AG04450 (cell line): ENCODE measurements at places on chromosomes 7 and 10.

DNA sequence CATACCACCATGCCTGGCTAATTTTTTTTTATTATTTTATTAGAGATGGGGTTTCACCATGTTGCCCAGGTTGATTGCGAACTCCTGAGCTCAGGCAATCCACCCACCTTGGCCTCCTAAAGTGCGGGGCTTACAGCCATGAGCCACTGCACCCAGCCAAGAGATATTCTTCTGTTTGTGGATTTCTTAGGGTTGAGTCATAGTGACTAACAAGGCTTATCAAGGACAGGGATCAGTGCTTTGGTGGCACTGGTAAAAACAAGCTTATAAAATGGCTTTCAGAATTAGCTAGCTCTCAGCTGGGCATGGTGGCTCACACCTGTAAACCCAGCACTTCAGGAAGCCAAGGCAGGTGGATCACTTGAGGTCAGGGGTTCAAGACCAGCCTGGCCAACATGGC lies 122.4 kb downstream of the ZNF248 start:
- no peak for DNase-seq

DNA sequence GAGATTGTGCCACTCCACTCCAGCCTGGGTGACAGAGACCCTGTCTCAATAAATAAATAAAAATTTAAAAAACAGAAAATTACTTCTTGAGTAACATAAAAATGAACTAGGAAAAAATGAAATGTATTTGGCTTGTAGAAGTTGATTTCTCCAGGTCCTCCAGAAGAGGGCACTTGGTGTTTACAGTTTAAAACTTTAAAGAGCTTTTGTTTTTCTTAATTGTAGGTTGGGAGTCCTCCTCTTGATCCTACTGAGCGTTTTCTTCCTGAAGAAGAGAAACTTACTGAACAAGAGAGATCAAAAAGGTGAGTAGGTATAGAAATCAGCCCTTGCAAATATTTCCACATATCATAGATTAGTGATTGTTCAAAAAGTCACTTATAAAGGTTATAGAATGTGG lies 16.2 kb downstream of the KIFBP start:
- peak; percentile 24 for DNase-seq

GRCh38 chr10:24299578-24300260 lies 90.8 kb downstream of the KIAA1217 start:
- DNase-seq = peak; percentile 30

GRCh38 chr7:15838265-15838664 lies 151.8 kb upstream of the MEOX2 start:
- no peak for DNase-seq

- no peak for DNase-seq
These were observed 41.8 kb upstream of the ELN start for GRCh38 chr7:73986158-73986631.

DNA sequence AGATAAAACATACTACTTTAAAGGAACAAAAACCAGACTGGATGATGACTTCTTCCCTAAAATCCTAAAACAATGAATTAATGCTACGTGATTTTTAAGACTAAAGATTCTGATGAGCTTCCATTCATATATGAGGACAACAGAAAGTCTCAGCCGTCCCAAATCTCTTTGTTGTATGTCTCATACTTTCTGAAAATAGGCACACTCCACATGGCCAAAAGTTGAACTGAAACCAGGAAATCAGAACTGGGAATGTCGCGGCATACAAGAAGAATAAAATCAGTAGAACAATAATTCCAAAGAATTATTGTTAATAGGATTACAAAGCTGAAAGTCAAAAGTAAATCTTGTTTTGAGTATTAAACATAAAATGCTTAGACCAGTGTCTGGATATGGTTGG lies 195.4 kb upstream of the GHITM start:
- no peak for DNase-seq

GRCh38 chr7:68504716-68505115 lies 1093.6 kb upstream of the AUTS2 start:
- no peak for DNase-seq

DNA sequence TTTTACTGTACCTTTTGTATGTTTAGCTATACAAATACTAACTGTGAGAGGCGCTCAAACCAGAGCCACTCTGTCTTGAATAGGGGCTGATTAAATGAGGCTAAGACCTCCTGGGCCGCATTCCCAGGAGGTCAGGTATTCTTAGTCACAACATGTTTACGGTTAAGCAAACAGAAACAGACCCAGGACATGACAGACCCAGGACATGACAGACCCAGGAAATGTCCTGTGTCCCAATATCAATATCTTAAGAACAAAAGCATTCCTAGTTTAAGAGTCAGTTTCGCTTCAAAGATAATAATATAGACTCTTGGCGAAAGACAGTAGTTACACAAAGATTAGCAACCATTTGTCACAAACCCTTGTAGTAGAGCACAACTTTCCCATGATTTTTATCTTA lies 304.5 kb downstream of the CCSER2 start:
- no peak for DNase-seq

GRCh38 chr10:10193848-10194247 lies 823.8 kb upstream of the CELF2 start:
- DNase-seq = no peak

- no peak for DNase-seq
These were observed 25.2 kb downstream of the ASZ1 start for GRCh38 chr7:117402109-117402508.

GRCh38 chr10:76874176-76874575 lies 763.4 kb downstream of the KCNMA1 start:
- no peak for DNase-seq

DNA sequence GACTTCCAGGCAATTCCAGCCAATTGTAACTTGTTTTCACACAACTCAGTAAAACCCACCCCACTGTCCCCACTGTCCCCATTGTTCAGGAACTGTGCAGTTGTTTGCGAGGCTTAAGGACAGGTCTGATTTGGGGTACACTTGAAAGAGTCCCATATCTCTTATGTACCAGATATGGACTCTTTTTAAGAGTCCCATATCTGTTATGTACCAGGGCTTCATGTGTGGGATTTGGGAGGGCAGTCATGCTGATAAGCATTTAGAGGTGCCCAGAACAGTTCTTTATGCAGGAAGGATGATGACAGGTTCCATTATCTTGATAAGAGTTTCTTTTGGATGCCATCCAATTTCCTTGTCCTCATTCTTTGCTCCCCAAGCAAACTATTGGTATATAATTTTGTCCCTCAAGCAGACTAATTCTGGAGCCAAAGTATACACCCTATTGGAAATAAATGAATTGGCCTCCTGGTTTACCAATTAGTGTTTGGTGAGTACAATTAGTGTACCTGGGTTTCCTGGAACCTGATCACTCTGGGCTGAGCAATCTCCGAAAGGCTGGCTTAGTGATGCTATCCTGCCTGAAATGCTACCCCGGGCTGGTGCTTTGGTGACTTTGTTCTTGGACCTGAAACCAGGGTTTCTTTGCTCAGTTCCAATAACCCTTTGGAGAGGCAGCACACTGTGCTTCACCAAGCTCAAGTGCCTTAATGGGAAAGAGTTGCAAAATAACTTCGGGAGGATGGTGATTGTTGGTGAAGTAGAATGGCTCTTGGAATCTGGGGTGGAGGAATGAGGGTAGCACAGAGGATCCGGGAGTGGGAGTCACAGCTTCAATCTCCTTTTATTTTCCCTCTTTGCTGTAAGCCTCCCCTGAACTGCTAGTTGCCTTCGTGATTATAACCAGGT lies 6.2 kb upstream of the DMBT1 start:
- no peak for DNase-seq

DNA sequence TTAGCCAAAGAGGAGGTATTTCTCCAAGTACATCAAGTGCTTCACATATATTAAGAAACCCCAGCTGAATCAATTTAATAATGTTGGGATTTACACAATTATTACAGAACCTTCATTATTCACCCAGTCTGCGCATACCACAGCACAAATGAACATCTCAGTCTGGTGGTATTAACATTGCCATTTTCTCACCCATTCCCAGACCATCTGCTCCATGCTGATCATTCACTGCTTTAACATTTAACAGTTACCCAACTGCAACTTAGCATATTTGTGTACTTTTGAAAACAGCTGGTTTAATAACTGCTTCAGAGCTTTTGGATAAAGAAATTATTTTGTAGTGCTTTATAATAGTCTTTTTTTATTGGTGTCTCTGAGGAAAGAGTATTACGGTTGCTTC lies 1072.1 kb downstream of the NXPH1 start:
- no peak for DNase-seq

DNA sequence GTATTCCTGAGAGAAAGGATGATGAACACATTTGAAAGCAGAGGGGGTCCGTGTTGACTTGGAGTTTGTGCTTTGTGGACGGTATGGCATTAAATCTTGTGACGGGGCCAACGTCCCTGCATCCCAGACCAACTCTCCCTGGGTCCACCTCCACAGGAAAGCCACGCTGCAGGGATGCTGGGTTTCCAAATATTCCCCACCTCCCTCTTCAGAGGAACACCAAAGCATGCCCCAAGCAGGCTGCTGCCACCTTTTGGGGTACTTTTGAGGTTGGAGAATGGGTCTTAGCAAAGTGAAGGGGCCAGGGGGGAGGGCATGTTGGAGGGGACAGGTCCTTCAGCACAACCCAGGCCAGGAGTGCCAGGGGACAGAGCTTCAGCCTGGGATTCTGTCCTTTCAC lies 504.4 kb downstream of the TCERG1L start:
- DNase-seq = no peak

DNA sequence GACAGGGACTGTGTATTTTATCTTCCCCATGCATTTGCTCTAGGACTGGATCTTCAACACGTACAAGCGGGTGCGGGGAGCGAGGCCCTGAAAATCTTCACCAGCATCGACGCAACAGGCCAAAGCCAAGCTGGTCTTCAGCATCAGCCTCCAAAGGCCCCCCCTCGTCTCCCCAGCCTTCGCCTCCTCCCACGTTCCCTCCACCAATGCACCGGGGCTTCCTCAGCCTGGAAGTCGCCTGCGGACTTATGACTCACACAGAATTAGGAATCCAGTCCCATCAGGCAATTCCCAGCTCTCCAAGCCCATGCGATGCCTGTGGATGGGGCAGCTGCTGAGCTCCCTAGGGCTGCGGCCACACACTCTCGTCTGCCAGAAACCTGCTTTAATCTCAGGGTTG lies 36.3 kb upstream of the RNF32 start:
- DNase-seq = no peak
